Pulmonary artery endothelial cell (primary cell): ENCODE measurements at places on chromosomes 7 and 10.

GRCh38 chr10:112481602-112482001 is 34.6 kb downstream of the VTI1A start:
- DNase-seq = no peak

GRCh38 chr7:80499350-80499953 is 12.4 kb downstream of the GNAT3 start:
- DNase-seq = peak; percentile 49

- no peak for DNase-seq
Observed at GRCh38 chr7:14021069-14021468, 31.6 kb upstream of the ETV1 start.

GRCh38 chr7:38681882-38682281 is 50.7 kb upstream of the AMPH start:
- no peak for DNase-seq

- no peak for DNase-seq
Observed at GRCh38 chr7:89023206-89023605, 227.7 kb upstream of the TEX47 start.

DNA sequence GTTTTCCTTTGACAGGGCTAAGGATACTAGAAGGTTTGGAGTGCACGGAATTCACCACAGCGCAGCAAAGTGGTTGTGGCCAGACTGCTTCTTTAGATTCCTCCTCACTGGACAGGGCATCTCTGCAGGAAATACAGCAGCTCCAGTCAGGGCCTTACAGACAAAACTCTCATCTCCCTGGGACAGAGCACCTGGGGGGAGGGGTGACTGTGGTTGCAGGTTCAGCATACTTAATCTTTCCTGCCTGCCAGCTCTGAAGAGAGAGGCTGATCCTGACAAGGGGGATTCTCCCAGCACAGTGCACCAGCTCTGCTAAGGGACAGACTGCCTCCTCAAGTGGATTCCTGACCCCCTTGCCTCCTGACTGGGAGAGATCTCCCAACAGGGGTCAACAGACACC is 1257.9 kb downstream of the NXPH1 start:
- DNase-seq = no peak

GRCh38 chr7:105876091-105876963 is at the start of gene ATXN7L1:
Gene ATXN7L1, minus strand, starts transcription at chr7:105876599. Its CDS starts 41 bp downstream, at chr7:105876558.
- DNase-seq = peak; percentile 93

- no peak for DNase-seq
Observed at GRCh38 chr10:51656503-51656902, 42.9 kb downstream of the CSTF2T start.

DNA sequence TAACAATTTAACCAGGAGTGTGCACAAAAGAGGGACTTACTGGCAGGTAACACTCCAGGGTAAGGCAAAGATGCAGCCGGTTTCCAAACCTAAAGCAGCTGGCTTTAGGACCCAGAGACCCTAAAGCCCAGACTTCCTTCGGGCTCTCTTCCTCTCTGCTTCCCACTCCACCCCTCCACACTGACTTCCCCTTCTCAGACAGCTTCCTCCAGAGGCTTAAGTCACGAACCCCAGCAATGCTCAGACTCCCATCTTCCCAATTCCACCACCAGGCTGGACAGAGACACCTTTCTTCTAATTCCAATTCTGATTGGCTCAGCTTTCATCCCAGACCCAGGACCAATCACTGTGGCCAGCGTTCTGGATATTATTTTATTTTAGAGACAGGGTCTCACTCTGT is 24.8 kb downstream of the STYXL1 start:
- no peak for DNase-seq

DNA sequence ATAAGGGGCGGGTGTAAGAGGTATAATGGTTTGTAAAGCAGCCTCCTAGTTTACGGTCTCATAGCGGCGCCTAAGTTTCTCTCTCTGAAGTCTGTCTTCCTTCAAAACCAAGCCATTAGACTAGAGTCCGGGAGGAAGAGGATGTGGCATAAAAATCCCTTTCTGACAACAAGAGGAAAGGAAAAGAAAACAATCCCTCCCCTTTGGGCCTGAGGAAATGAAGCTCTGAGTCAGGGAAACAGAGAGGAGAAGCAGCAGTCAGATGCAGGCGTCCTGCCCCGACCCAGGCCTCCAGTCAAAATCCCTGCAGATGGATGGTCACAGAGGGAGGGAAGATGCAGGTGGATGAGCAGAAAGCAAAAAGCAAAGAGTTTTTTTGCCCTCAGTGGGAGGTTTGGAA is 23.7 kb downstream of the PARP12 start:
- DNase-seq = no peak

DNA sequence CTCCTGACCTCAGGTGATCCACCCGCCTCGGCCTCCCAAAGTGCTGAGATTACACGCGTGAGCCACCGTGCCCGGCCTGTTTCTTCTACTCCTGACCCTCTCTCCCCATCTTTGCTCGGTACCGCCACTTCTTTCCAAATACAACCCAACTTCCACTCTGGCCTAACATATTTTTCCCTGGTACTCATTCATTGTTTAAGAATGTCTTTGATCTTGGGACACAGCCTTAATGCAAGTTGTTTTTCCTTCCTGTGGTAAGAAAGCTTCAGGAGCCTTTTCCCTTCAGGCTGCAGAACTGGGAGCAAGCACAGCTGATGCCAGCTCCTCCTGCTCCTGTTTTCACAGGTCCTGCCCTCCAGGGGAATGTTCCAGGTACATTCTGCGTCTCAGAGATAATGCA is 13.7 kb downstream of the CALML3 start:
- no peak for DNase-seq

DNA sequence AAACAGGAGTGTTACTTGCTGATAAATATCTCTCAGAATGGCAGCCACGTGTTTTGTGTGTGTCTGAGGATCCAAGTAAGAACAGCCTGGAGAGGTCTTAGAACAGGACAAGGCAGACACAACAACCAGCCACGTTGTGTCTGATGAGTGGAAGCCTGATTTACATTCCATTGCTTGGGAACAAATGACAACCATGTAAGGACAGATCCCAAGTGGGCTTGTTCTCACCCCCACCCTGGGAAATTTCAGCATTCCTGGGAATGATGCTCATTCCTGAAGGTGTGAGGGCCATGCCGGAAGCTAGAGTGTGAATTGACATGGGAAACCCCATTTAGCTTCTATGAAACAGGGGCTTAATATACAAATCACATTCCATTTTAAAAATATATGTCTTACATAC is 35.9 kb downstream of the IL6 start:
- no peak for DNase-seq

GRCh38 chr10:7480742-7481367 is 70.0 kb upstream of the SFMBT2 start:
- no peak for DNase-seq

- no peak for DNase-seq
Observed at GRCh38 chr7:78178319-78178718, 379.7 kb downstream of the PHTF2 start.

GRCh38 chr10:44589944-44590449 is 205.1 kb upstream of the CXCL12 start:
- no peak for DNase-seq

- no peak for DNase-seq
Observed at GRCh38 chr10:12588091-12588860, 238.9 kb downstream of the CAMK1D start.

DNA sequence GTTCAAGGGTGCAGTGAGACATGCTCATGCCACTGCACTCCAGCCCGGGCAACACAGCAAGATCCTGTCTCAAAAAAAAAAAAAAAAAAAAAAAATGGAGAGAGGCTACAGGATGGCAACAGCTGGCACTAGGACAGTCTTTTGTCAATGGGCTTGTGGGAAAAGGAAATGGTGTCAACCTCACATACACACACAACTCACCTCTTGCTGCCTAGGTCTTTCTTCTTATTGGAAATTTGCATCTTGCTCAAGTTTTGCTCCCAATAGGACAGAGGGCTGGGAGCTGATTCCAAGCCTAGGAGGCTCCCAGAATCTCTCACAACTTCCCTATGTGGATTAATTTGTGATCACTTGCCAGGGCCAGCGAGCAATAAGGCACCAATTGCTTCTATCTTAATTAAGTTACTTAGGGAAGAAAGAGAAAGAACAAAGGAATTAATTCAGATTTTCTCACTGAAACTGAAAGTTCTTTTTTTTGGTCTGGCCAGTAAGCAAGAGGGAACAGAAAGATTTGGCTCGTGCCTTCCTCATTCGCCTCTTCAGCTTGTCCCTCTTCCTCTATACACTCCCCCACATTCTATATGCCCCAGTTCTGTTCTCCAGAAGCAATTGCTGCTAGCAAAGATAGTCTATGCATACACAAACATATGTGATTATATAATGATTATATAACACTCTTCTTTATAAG is 33.8 kb downstream of the MAP3K8 start:
- DNase-seq = no peak

GRCh38 chr10:71266147-71266917 is 52.7 kb upstream of the SLC29A3 start:
- DNase-seq = no peak

DNA sequence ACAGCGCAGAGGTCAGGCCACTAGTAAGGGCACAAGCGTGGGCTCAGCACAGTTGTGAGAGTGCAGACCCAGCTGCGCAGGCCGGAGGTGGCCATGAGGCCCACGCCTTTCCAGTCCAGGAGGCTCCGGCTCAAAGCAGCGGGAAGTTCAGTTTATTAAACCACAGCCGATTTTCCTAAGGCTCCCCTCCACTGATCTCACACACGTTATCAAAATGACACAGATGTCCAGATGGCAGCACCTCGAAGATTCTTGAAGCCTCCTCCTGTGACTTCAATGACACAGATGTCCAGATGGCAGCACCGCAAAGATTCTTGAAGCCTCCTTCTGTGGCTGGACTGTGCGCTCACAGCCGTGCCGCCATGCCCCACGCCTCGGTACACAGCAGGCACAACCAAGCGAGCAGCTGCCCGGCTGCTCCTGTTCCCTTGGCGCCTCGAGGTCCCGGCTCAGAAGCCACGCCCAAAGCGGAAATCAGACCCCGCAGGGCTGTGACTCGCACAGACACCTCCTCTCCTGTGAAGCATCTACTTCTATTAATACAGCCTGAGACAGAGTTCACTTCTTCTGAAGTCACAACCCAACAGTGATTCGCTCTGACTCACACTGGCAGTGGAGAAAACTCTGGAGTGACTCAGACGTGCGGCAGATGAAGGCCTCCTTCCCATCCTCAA is 122.7 kb downstream of the MAD1L1 start:
- peak; percentile 50 for DNase-seq

DNA sequence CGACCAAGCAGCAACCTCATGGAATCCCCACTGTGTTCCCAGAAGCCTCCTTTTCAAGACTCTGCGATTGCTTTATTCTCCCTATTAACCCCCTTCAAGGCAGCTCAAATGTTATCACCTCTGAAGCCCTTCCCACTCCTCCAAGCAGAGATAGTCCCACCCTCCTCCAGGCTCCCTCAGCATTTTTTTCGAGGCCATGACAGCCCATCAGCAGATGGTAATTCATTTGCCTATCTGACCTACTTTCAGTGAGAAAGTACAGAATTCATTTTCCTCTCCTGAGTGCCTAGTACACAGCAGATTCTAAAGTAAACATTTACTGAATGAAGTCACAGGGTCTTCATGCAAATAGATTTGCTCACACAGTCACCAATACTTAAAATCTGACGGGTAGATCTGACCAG is 47.8 kb downstream of the HERPUD2 start:
- DNase-seq = no peak

- DNase-seq = no peak
Observed at GRCh38 chr10:106360870-106361269, 803.6 kb downstream of the SORCS1 start.

DNA sequence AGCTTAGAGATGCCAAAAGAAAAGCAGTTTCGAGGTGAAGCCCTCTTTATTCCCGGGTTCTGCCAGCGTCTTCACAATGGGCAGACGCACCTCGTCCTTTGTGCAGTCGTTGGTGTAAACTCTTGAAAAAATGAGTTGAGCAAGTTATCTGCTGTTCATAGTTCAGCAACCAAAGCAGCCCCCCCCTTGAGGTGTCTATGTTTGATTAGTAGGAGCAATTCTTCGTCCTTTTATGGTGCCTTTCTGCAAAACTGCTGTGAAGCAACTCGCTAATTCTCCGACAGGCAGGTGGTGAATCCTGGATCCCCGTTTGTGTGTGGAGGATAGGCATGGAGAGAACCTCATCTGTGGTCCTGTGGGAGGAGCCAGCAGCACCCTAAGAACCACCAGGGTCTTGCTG is 234.5 kb downstream of the GLRX3 start:
- no peak for DNase-seq

GRCh38 chr10:8053446-8054243 is 843 bp upstream of the GATA3 start:
- peak; percentile 62 for DNase-seq

DNA sequence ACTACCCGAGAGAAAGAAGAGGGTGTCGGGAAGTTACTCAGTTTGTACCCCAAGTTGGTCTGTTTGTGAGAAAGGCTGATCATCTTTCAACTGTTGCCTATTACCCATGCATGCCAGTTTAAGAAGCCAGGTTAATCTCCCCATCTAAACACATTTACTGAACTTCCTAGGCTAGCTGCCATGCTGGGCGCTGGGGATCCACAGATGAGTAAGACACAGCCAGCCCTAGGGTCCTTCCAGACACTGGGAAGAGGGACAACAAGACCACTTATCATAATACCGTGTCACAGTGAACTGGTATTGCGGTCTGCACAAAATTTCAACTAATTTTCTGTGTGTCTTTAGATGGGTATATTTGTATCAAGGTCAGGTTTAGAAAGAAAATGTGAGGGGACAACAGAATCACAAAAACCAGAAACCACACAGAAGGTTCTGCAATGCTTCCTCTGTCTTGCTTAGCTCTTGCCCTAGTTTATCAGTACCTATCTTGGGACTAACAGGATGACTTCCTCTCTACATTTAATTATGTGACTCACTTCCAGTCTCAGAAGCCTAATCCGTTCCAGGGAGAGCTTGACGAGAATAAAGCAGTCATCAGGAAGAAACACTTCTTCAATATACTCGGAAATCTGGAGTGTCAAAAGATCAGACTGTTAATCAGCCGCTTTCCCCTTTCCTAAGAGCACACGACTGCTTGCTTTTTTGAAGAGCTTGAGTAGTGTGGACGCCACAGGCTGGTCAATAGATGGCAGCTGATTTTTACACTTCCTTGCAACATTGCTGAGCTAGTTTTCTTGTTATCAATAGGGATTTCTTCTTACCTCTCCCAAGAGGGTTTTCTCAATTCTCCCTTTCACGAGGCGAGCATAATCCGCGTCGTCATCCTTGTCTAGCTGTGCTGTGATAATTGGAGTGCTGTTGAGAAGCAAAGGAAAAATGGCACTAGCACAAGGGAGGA is 45.7 kb downstream of the POLR3A start:
- peak; percentile 72 for DNase-seq

DNA sequence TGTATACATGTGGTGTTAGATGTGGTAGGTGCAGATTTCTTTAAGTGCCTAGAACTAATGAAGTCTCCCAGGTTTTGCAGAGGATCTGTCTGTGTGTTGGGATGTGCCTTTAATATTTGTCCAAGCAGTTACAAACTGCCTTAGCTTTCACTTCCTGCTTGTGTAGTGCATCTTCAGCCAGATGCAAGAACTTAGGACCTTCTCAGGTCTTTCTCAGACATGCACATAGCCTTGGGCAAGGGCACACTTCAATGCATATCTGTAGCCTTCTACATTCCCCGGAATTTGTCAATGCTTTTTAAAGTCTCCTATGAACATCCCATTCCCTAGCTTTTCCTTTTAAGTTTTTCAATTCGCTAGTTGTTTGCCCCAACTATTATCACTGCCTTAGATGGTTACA is 47.2 kb upstream of the SLC39A12 start:
- DNase-seq = no peak

GRCh38 chr10:12594448-12594944 is 245.1 kb downstream of the CAMK1D start:
- no peak for DNase-seq
